ENCODE measurements at places on chromosomes 16 and 17.

DNA sequence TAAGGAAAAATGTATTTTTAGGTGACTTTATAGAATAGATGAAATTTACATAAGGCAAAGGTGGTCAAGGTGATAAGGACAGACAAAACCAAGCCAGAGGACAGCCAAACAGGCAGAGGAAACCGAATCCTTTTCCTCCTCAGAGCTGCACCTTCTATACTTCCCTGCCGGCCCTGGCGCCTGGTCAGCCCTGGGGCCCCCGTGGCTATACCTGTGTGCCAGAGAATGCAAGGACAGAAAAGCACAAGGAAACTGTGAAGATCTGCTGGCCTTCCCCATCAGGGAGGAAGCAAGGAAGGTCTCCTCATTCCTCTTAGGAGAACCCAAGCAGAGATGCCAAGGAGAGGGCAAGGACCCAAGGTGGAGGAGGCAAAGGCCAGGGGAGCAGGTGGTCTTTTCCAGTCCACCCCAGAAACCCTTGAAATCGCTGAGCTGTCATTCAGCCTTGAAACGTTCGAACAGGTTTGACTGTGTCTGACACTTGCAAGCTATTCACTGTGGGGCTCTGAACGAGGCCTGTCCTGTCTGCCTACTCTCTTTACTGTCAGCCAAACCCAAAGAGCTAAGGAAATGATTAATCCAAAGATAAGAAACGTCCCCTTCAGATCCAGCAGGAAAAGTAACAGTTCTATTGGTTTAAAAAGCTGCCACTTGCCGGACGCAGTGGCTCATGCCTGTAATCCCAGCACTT lies 114.4 kb downstream of the XYLT1 start:
- DNase-seq = no peak

- DNase-seq = no peak
Measured at GRCh38 chr17:15930426-15930825, 14.5 kb upstream of the ADORA2B start.

DNA sequence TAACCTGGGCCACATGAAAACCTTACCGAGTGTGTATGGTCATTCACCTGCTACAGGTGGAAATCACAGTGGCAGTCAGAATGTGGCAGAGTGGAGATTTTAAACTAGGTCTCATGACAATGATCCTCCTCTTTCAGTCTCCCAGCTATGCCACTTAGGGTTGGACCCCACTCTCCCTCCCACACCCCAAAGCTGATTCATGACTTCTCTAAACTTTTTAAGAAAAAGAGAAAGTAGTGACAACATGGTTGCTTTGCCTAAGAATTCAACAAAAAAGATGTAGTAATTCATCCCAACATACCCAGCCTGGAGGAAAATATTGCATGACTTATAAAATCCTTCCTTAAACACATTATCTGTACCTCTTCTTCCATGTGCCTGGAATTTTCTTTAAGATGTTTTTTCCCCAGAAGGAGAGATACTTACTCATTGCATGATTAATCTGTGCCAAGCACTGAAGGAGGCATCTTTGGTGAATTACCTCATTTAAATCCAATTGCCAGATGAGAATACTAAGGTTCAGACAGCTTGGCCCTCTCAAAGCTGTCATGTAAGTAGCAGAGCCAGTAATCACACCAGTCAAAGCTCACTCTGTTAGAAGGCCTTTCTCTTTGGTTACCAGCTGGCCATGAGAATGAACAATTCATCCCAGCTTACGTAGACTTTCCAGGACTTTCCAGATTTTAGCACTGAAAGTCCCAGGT lies 119.9 kb downstream of the COPRS start:
- no peak for DNase-seq

GRCh38 chr17:73347351-73347750 lies 35.5 kb upstream of the CDC42EP4 start:
- no peak for DNase-seq

DNA sequence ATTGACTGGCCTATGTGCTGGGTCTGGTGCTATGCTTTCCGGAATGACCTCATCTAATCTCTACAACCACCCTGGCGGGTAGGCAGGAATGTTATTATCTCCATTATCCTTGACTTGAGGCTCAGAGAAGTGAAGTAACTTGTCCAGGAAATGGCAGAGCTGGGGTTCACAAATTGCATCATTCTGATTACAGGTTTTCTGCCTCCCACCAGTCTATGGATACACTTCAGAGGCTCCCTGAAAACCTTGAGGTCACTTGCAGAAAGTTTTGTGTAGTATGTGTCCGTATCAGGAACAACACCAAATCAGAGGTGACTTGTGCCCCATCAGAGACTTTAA lies 19.1 kb downstream of the NOD2 start:
- no peak for DNase-seq

GRCh38 chr17:6701719-6702118 lies 11.4 kb downstream of the SLC13A5 start:
- no peak for DNase-seq

DNA sequence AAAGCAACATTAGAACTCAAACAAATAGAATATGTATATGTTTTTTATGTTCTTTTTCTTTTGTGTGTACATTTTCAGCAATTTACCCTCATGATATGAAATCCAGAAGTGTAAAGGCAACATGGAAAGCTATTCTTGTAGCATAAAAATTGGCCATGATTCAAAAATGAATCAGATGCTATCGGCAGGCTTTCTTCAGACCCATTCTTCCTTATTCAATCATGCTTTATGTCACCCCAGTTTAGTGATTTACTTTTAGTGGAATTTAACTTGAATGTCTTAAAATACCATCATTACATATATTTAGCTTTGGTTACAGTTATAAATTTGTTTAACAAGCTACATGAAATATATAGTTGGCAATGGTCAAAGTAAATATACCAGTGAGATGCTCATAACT lies 21.4 kb upstream of the SMIM36 start:
- DNase-seq = no peak

GRCh38 chr17:59941131-59941530 lies 23.4 kb downstream of the RNFT1 start:
- DNase-seq = no peak

Data from right lobe of liver (tissue), 6 donors.